ENCODE measurements at places on chromosomes 1 and 21. TPM values are rescaled to one million over a fixed set of nuclear protein-coding genes. Genes with fewer than 3 reads are reported as not detected.
A peak's percentile ranks its signal among the peaks of the same experiment; 100 is the strongest.

Gene LCE6A
- total RNA-seq: not detected

- H3K4me3 ChIP-seq: no peak overlapping the region
- H3K27me3 ChIP-seq: peaks cover 15% of the 10 kb centered on the region
- no peak overlapping the region for H3K27ac ChIP-seq
- H3K36me3 ChIP-seq: peaks cover 7% of the 10 kb centered on the region
- DNase-seq: no peak
These were observed 62.5 kb downstream of the PEX14 start for GRCh38 chr1:10537082-10537766.

DNA sequence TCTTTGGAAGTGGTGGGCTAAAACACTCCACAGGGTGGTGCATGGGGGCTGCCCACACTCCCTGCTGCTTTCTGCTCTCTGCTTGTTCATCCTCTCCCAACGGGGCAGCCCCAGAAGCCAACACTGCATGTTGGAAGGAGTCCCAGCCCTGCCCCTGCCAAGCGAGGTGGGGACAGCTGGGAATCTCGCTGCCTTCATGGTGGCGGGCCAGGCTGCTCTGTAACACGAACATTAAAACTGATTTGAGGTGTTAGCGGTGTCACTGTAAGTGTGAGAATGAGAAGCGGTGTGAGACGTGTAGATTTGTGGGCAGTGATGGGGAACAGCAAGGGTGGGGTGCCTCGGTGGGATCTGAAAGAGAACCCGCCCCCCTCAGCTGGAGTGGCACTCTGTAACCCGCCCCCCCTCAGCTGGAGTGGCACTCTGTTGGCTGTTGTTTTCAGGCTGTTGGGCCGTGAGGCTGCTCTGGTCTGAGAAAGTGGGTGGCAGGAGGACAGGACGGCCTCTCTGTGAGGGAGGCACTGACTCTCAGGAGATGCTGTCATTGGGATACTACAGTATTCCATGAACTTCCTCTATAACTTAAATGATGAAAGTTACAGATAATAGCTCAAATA, 80.9 kb downstream of the PCBP3 start:
- H3K27me3 ChIP-seq: no peaks in the 10 kb centered on the region
- H3K4me3 ChIP-seq: no peak overlapping the region
- H3K27ac ChIP-seq: peak overlapping the region; percentile 35
- no peaks in the 10 kb centered on the region for H3K4me1 ChIP-seq
- no peaks in the 10 kb centered on the region for H3K36me3 ChIP-seq

DNA sequence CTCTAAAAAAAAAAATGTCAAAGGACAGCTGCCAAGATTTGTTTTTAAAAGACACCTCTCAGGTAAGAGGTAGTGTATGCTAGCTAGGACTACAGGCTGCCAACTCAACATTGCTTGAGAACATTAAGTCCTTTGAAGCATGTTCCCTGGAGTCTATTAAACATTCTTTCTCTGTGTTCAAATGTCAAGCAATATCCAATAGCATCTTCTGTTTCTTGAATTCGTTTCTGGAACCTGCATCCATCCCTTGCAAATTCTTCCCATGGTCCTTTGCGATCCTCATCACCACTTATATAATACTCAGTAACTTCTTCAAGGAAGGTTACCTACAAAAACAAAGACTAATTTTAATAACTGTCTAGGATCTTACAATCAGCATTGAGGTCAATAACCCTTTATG, 5.6 kb downstream of the PPP1R15B start:
- H3K36me3 ChIP-seq: no peaks in the 10 kb centered on the region
- DNase-seq: no peak
- H3K27me3 ChIP-seq: no peaks in the 10 kb centered on the region
- H3K4me1 ChIP-seq: peaks cover 40% of the 10 kb centered on the region
- H3K27ac ChIP-seq: no peak overlapping the region
- peak overlapping the region; percentile 29 for H3K4me3 ChIP-seq

- peaks cover 9% of the 10 kb centered on the region for H3K27me3 ChIP-seq
- H3K36me3 ChIP-seq: no peaks in the 10 kb centered on the region
- no peak for DNase-seq
- H3K4me3 ChIP-seq: no peak overlapping the region
- peaks cover 11% of the 10 kb centered on the region for H3K4me1 ChIP-seq
- H3K27ac ChIP-seq: no peak overlapping the region
These were observed 30.9 kb downstream of the LAMB3 start for GRCh38 chr1:209621286-209621685.

DNA sequence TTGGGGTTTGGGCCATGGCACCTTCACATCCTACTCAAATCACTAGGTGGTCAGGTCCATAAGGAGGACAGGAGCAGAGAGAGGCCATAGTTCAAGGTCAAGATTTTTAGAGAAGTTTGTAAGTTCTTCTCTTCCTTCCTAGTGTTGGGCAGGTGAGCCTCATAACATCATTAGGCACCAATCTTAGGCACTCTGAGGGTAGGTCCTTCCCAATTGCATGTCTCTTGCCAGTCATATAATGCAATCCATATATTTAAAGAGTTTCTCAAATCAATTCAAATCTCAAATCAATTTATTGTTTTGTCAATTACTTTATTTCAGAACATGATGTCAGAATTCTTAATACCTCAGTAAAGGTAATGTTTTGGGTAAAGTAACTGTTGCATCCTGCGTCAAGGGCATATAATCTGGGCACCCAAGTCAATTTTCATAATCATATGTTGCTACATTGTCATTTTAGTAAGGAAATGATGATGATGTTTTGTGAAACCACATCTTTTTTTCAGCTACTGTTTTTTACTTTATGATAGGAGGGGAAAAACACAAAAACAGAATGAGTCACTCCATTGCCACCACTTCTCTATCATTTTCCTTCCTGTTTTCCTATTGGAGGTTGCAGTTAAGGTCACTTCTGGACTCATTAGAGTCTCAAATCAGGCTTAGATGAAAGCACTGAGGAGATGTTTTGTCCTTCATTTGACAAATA, 122.7 kb downstream of the UCHL5 start:
- H3K4me3 ChIP-seq: no peak overlapping the region
- no peak overlapping the region for H3K27ac ChIP-seq
- H3K4me1 ChIP-seq: no peaks in the 10 kb centered on the region
- no peaks in the 10 kb centered on the region for H3K27me3 ChIP-seq

Gene TMEM82
- not detected for total RNA-seq

DNA sequence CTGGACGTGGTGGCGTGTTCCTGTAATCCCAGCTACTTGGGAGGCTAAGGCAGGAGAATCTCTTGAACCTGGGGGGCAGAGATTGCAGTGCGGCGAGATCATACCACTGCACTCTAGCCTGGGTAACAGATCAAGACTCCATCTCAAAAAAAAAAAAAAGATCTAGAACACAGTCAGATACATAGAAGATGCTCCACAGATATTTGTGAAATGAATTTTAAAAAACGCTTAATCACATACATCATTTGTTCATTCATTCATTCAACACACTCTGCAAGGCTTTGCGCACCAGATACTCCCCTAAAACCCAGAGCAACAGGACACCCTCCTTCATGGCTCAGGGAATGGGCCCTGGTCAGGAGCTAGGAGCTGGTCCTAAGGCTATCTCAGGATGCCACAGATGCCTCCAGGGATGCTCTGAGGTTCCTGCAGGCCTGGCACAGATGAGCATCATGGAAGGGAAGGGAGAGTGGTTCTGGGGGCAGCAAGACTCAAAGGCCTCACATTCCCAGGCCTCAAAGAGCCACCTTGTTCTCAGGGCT, 6.4 kb downstream of the HSPG2 start:
- H3K4me3 ChIP-seq: no peak overlapping the region
- no peaks in the 10 kb centered on the region for H3K27me3 ChIP-seq
- H3K27ac ChIP-seq: no peak overlapping the region
- DNase-seq: no peak
- no peaks in the 10 kb centered on the region for H3K36me3 ChIP-seq

Gene CELA3A
- total RNA-seq: not detected

Gene NBPF20
- 4.7 TPM for total RNA-seq

Gene DRAXIN
- 9.7 TPM for total RNA-seq

Gene SPRR2E
- not detected for total RNA-seq

GRCh38 chr1:211588711-211589110, 9.8 kb upstream of the SLC30A1 start:
- no peak for DNase-seq
- no peak overlapping the region for H3K27ac ChIP-seq
- no peaks in the 10 kb centered on the region for H3K36me3 ChIP-seq
- H3K27me3 ChIP-seq: no peaks in the 10 kb centered on the region
- peaks cover 7% of the 10 kb centered on the region for H3K4me1 ChIP-seq

Gene DSCAM
- 0.23 TPM for total RNA-seq

Gene MEGF6
- total RNA-seq: 38.8 TPM

- H3K4me3 ChIP-seq: peak overlapping the region; percentile 33
- H3K4me1 ChIP-seq: peaks cover 31% of the 10 kb centered on the region
- no peaks in the 10 kb centered on the region for H3K27me3 ChIP-seq
- DNase-seq: no peak
These were observed 3.0 kb downstream of the RBBP5 start for GRCh38 chr1:205118752-205119151.

GRCh38 chr1:85134583-85135391, 66.0 kb downstream of the SYDE2 start:
- H3K4me1 ChIP-seq: no peaks in the 10 kb centered on the region
- no peak overlapping the region for H3K27ac ChIP-seq
- H3K36me3 ChIP-seq: no peaks in the 10 kb centered on the region
- no peaks in the 10 kb centered on the region for H3K27me3 ChIP-seq
- no peak for DNase-seq
- no peak overlapping the region for H3K4me3 ChIP-seq

DNA sequence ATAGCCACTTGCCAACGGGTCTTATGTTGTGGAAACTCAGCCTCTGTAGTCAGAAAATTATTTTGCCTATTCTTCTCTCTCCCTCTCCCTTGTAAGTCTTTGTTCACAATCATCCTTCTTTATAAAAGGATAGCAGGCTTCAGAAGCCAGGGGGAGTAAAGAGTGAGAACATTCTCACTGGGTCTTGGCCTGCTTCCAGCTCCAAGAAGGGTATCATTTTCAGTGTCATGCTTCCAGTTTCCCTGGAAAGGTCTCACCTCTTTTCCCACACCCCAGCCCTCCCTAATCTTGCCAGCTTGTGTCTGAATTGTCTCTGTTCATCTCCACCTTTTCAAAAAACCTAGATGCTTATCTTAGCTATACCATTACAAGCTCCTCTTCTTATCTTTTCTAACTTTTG, 346.2 kb upstream of the LRRC7 start:
- no peaks in the 10 kb centered on the region for H3K27me3 ChIP-seq
- no peak overlapping the region for H3K4me3 ChIP-seq
- H3K27ac ChIP-seq: no peak overlapping the region
- no peaks in the 10 kb centered on the region for H3K36me3 ChIP-seq
- no peaks in the 10 kb centered on the region for H3K4me1 ChIP-seq

- peaks cover 33% of the 10 kb centered on the region for H3K4me1 ChIP-seq
- no peak overlapping the region for H3K4me3 ChIP-seq
- peak overlapping the region; percentile 89 for H3K27ac ChIP-seq
- H3K27me3 ChIP-seq: no peaks in the 10 kb centered on the region
- DNase-seq: no peak
These were observed 24.1 kb upstream of the ALDH4A1 start for GRCh38 chr1:18926315-18927081.

Gene KCNK1
- 0.56 TPM for total RNA-seq

GRCh38 chr21:18899261-18899660, 495.7 kb upstream of the TMPRSS15 start:
- DNase-seq: no peak
- H3K27ac ChIP-seq: no peak overlapping the region
- H3K4me3 ChIP-seq: no peak overlapping the region
- no peaks in the 10 kb centered on the region for H3K36me3 ChIP-seq

GRCh38 chr1:41571041-41571440, 86.6 kb upstream of the EDN2 start:
- no peak overlapping the region for H3K27ac ChIP-seq
- DNase-seq: no peak
- H3K27me3 ChIP-seq: peaks cover 21% of the 10 kb centered on the region
- no peaks in the 10 kb centered on the region for H3K4me1 ChIP-seq
- no peaks in the 10 kb centered on the region for H3K36me3 ChIP-seq

Gene C1orf185
- not detected for total RNA-seq

GRCh38 chr1:5430911-5431697, 561.1 kb downstream of the NPHP4 start:
- no peak overlapping the region for H3K4me3 ChIP-seq
- no peaks in the 10 kb centered on the region for H3K36me3 ChIP-seq
- no peak for DNase-seq

Gene EXO5
- 19.7 TPM for total RNA-seq

GRCh38 chr1:53585565-53585964, 126.4 kb downstream of the DMRTB1 start:
- H3K36me3 ChIP-seq: no peaks in the 10 kb centered on the region
- peaks cover 6% of the 10 kb centered on the region for H3K4me1 ChIP-seq
- H3K27ac ChIP-seq: no peak overlapping the region
- no peak overlapping the region for H3K4me3 ChIP-seq
- no peaks in the 10 kb centered on the region for H3K27me3 ChIP-seq

Gene LORICRIN
- total RNA-seq: not detected

GRCh38 chr1:207861442-207862177, 49.3 kb downstream of the CD34 start:
- no peaks in the 10 kb centered on the region for H3K27me3 ChIP-seq
- H3K4me1 ChIP-seq: no peaks in the 10 kb centered on the region
- no peak overlapping the region for H3K4me3 ChIP-seq
- H3K36me3 ChIP-seq: peaks cover 5% of the 10 kb centered on the region
- DNase-seq: no peak

DNA sequence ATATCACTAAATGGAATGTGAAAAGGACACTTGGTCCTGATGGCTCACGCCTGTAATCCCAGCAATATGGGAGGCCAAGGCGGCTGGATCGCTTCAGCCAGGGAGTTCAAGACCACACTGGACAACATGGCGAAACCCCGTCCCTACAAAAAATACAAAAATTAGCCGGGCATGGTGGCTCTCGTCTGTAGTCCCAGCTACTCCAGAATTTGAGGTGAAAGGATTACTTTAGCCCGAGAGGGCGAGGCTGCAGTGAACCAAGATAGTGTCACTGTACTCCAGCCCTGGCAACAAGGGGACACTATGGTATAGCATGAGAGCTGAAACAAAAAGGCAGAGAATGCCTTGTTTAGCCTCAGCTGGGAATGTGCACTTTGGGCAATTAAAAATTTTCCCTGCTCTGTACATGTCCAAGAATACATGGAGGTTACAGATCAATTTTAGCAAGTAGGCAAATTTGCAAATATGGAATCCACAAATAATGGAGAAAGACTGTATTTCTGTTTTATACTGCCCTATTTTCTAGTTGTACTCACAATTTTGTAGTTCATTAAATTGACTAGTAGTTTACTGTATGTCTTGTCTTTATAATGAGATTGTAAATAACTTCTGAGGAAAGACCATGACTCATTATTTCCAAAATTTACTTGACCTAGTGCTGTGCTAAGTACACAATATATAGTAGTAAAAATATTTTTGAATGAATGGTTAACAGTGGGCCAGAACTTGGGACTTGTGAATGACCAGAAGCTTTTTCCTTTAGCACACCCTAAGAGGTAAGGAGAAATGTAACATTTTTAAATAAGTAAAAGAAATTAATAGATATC, 2.0 kb upstream of the ANGEL2 start:
- no peaks in the 10 kb centered on the region for H3K27me3 ChIP-seq
- peak overlapping the region; percentile 44 for H3K4me3 ChIP-seq
- H3K27ac ChIP-seq: no peak overlapping the region
- no peak for DNase-seq
- H3K4me1 ChIP-seq: peaks cover 25% of the 10 kb centered on the region
- H3K36me3 ChIP-seq: no peaks in the 10 kb centered on the region

DNA sequence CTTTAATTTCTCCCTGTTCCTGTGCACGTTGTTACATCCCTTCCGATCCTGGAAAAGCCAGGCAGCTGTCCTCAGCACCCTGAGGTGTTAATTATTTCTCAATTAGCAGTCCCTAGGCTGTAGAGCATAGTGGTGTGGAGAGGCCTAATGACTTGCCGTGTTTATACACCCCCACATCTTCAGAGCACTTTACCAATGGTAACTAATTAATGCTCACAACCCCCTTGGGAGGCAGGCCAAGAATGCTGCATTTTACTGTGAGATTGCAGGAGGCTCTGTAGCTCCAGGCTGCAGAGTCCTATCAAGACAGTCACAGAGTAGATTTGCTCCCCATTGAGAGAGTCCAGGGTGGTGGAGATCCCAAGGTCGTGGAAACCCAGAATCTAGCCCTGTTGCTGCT, 2.4 kb upstream of the PARS2 start:
- peaks cover 20% of the 10 kb centered on the region for H3K4me1 ChIP-seq
- no peak overlapping the region for H3K27ac ChIP-seq
- H3K4me3 ChIP-seq: peak overlapping the region; percentile 20

Measured in neural crest cell (in vitro differentiated cells).